ENCODE measurements at places on chromosomes 2 and 18.

DNA sequence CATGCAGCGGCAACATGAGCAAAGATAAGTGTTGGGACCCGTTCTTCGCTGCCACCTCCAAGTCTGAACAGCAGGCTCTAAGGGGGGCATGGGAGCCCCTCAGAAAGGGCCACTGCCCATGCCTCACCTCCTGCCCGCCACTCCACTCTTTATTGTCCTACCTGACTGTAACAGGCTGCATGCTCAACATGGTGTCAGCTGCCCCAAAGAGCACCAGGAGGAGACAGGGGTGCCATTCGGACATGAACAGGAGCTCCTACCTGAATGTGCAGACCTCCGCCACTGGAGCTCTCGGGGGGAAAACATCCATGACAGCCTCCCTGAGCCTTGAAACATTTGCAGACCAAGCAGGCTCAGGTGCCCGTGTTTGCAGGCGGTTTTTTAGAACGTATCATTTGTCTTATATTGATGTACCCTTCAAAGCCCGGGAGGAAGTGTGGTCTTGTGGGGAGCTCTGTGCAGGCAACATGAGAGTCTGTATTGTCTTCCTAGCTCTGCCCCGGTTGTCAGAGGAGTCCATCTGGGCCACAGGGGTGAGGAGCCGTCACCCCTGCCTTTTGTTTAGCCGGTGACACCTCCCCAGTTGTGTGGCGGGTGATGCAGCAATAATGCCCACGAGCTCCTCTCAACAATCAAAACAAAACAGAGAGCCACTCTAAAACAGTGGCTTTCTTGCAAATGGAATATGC is 35.1 kb upstream of the CD8A start:
- DNase-seq = no peak

GRCh38 chr2:160650196-160651118 is 156.8 kb upstream of the RBMS1 start:
- DNase-seq = no peak

DNA sequence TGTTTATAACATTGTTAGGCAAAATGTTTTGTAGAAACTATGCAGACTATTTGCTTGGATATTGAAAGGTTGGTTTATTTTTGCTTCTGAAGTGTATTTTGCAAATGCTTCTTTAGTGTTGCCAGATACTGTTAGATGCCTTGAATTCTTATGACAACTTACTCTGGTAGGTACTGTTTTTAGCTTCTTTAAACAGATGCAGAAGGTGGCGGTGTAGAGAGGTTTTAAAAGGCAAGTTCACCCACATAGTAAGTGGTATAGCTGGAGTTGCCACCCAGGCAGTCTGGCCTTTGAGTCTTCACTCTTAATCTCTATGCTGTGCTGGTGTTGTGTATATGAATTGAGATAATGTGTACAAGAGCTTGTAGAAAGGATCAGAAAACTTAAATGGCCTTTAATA is 3.6 kb downstream of the PCYOX1 start:
- DNase-seq = no peak

DNA sequence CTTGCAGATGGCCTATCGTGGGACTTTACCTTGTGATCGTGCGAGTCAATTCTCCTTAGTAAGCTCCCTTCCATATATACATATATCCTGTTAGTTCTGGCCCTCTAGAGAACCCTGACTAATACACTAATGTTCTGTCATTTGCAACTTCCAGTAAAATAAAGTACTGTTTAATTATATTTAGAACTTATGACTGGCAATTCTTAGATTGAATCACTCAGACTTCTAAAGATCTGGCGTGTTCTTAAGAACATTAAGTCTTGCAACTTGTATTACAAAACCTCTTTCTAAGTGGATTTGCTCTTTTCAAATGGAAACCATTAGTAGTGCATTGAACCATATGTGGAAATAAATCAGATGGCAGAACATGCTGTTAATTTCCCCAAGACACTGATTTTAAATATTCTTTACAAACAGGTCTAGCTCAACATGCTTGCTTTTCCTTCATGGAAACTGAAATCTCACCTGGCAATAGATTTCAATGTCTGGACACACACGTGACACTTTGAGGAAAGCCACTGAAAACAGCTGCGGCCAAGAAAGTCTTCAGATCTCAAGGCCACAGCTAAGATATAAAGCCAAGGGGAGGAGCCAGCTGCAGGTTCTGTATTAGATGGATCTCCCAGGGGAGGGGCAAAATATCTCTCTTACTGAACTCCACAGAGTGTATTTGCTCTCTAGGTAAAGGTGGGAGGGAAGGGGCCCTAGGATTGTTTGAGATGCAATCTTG is 50.6 kb downstream of the PMAIP1 start:
- no peak for DNase-seq

- no peak for DNase-seq
Observed at GRCh38 chr2:226336283-226336682, 463.3 kb downstream of the IRS1 start.

DNA sequence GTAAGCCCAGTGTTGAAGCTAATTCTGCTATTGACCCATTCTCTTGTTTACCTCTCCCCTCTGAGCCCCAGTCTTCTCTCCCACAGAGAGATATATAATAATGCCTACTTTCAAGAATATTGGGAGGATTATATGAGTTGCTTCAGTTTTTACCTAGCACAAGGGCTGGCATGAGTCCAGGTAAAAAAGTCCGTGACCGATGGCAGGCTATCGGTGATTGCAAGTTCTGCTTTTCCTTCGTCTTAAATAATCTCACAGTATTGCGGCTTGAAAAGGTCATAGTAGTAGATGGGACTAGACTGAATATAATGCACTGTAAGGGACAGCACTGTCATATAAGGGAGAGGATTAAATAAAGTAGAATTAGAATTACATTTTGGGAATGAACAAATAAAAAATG is 77.6 kb downstream of the KIF5C start:
- DNase-seq = no peak

- DNase-seq = no peak
Observed at GRCh38 chr2:3169106-3169870, 208.3 kb downstream of the EIPR1 start.

GRCh38 chr2:169822036-169822435 is 2.7 kb downstream of the METTL5 start:
- DNase-seq = no peak

GRCh38 chr2:104690255-104690984 is 163.5 kb upstream of the POU3F3 start:
- no peak for DNase-seq

GRCh38 chr2:208006337-208006736 is 19.0 kb downstream of the PLEKHM3 start:
- no peak for DNase-seq

- no peak for DNase-seq
Observed at GRCh38 chr2:31328026-31328425, 86.5 kb downstream of the XDH start.

- no peak for DNase-seq
Observed at GRCh38 chr2:60992985-60993392, 24.5 kb upstream of the PEX13 start.

- DNase-seq = no peak
Observed at GRCh38 chr2:39780825-39781600, 2.0 kb upstream of the THUMPD2 start.

DNA sequence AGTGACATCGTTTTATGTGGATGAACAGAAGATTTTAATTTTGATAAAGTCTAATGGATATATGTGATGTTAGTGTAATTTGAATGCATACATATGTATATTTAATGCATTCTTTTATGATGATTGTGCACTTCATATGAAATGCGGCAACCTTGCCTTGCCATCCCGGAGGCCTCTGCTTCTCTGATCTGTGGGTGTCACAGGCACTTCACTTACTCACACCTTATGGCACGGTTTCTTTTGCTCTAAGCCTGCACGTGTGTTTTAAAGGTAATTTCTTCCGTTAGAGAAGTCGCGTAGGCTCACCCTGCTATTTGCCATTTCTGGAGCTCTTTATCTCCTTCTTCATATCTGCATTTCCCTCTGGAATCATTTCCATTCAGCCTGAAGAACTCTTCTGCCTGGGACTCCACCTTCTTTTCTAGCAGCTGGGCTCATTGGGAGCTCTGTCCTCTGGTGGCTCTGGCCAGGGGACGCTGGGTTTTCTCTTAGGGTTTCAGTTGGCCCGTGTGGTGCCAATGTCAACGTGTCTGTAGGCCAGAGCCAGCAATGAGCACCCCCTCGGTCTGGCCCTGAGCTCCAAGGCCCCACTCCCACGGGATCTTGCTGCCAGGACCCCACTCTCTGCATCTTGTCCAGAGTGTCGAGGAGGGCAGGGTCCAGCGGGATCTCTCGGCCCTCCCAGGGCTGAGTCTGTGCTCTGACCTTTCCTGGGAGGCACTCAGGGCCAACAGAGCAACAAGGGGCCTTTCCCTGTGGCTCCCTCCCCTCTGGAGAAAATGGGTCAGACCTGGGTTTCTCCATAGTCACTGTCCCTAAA is 97.3 kb downstream of the RTP5 start:
- no peak for DNase-seq

DNA sequence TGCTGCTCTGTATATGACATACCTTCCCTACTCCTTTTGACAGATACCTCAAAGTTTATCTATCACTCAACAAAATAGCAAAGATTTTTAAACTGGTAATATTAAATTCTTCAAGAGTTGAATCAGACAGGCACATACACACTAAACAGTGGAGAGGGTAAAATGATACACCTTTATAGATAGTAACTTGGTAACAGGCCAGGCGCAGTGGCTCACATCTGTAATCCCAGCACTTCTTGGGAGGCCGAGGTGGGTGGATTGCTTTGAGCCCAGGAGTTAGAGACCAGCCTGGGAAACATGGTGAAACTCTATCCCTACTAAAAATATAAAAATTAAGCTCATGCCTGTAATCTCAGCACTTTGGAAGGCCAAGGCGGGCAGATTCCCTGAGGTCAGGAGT is 23.2 kb downstream of the ASXL2 start:
- no peak for DNase-seq

DNA sequence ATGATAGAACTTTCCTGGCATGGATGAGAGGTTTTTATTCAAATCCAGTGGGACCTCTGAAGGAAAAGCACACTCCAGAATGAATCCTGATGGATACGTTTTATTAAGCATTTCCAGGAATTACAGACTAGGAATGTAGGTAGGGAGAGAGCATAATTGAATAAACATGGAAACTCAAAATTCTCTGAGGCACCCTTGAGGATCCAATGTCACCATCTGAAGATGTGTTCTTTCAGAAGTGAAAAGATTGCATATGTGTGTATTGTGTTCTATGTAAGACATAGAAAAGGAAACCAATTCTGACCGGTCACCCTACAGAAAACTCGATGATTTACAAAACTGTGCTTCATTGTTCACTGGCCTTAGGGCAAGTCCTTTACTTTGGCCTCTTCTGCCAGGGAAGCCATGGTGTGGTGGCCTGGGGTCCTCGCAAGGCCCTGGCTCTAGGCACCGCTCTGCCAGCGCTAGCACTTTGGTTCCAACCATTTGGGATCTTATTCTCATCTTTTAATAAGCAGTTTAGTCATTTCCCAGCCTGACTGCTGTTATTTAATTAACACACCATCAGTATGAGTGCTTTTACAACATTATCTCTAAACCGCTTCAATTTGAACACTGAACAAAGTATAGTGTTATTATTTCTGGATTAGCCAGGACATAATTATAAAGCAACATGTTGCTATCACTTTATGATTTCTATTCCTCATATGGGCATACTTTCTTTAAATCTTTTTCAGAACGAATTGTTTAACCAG is 4.5 kb upstream of the GKN1 start:
- DNase-seq = no peak

DNA sequence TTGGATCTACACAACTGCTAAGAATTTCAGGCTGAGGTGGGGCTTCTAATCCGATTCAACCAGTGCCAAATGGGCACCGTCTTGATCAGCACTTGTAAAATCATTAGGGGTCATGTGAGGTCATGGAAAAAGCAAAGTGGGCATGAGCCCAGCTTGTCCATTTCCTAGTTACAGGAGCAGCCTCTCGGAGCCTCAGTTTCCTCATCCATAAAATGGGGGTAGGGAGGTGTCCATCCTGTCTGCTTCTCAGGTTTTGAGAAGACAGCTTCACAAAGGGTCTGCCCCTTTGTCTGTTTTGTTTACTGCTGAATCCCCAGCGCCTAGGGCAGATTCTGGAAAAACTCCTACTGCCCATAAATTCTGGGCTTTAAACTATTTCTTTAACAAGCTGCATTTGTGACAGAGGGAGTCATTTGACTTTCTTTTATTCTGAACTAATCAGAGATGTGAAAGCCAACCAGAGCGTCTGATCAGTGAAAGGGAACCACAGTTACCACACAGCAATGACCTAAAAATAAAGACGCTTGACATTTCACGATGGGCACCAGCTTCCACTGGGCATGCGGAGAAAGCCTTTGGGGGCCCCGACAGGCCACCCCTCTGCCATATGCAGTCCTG is 38.9 kb downstream of the DNMT3A start:
- no peak for DNase-seq

DNA sequence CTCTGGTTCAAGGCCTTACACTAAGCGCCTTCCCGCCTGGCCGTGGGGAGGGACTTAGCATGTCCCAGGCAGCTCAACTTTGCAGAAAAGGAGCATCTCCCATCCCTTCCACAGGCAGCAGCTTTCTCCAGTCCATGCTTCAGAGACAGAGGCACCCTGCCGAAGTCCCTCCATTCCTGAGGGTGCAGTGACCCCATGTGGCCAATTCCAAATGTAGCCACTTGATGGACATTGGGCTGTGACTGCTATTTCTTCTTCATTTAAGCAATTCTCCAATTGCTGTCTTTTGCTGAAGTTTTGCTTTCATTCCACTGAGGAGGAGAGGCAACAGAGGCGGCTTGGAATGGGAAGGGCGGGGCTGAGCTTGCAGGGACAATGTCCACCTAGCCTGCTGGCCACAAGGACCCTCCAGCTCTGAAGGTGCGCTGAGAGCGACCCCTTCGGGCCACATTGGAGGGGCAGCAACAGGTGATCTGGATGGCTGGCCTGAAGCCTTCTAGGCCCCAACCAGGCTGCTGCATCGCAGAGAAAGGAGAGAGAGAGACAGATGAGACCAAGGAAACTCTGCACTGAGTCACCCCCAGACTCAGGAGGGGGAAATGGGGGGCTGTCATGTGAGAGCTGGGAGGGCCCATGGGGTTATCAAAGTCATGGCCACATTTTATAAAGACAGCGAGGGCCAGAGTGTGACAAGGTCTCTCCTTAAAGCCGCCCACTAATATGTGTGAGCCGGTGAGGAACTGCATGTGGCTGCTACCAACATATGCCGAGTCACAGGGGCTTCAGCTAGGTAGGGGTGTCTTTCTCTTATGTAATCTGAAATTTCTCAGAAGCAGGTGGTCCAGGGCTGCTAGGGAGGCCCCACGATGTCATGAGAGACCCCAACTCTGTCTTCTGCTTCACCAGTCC is 61.3 kb downstream of the LONRF2 start:
- no peak for DNase-seq
